ENCODE measurements at places on chromosomes 12 and 14.
A peak's percentile ranks its signal among the peaks of the same experiment; 100 is the strongest.

DNA sequence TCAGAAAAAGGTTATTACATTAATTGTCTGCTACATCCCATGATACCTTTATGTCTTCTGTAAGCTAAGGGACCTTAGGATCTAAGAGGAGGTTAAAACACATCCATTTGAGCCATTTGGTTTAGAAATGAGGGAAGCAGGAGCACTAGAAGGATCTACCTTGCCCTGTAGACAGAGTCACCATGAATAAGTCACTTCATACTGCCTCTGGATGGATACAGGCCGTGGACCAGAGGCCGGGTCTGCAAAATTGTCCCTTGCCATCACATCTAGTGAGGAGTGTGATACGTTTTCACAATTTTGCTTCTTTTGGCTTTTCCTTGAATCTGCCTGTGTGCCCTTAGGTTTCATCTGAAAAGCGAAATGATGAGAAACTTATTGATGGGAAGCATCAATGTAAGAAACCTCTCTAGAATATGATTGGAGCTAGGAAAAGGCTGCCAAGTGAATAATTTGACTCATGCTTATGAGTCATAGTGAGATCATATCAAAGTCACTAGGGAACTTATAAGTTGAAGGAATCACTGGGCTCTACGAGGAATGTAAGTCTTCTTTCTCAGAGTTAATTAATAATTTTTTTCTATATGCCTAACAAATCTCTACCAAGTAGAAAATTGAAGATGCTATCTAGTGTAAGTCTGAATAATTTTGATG lies 10.8 kb downstream of the GLRX5 start:
- no peak for DNase-seq

DNA sequence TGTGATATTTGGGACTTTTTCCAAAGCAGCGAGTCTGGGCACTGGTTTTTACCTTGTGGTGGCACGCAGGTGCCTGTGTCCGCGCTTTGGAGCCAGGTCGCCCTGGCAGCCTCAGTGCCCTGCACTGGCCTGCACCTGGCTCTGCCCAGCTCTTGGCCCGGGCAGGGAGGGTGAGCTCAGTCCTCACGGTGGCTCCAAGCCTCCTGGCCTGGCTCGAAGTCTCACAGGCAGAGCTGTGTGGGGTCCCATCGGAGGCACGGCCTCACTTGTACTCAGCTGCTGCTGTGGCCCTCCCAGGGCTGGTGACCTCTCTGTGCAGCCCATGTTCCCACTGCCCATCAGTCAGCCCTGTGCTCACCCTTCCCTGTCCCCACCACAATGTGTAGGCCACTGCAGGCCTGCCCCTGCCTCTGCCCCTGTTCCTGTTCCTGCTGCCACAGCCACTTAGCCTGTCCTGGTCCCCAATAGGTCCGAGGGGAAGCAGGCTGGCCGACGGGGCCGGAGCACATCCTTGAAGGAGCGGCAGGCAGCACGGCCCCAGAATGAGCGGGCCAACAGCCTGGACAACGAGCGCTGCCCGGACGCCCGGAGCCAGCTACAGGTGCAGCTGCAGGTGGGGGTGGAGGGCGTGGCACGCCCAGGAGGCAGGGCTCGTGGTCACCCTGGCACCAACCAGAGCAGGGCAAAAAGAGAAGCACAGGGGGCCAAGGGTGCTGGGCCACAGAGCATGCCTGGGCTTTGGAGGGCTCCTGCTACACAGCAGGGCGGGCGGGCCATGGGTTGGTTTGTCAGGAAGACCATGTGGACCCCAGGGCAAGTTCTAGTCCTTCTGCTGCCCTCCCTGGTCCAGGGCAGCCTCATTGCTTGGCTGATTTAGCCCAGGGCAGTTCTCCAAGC lies 16.6 kb upstream of the TEX22 start:
- DNase-seq, result no peak

GRCh38 chr14:27067961-27068360 lies 470.1 kb upstream of the NOVA1 start:
- no peak for DNase-seq

DNA sequence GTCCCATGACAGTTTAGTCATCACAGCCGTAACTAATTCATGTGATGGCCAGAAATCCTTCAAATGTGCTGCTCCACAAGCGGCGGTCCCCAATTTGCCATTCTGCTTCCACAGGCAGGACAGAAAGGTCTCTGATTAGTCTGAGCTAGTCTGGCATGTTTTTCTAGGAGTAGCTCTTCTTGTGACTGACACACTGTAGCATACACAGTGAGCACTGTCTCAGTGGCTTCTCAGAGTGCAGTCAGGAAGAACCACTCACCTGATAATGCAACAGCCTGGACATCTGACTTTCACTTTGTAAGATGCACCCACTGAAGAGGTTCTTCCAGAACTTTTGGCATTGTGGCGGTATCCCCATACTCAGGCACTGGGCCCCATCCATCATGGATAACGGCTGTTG lies 1266.2 kb downstream of the TMEM121 start:
- no peak for DNase-seq

- no peak for DNase-seq
Measured at GRCh38 chr14:85533023-85533860, 3.3 kb downstream of the FLRT2 start.

- DNase-seq, result no peak
Measured at GRCh38 chr12:41055875-41056577, 132.1 kb upstream of the PDZRN4 start.

GRCh38 chr12:131279281-131279921 lies 325.7 kb downstream of the ADGRD1 start:
- DNase-seq, result no peak

- DNase-seq, result no peak
Measured at GRCh38 chr12:105466231-105466900, 135.9 kb downstream of the C12orf75 start.

DNA sequence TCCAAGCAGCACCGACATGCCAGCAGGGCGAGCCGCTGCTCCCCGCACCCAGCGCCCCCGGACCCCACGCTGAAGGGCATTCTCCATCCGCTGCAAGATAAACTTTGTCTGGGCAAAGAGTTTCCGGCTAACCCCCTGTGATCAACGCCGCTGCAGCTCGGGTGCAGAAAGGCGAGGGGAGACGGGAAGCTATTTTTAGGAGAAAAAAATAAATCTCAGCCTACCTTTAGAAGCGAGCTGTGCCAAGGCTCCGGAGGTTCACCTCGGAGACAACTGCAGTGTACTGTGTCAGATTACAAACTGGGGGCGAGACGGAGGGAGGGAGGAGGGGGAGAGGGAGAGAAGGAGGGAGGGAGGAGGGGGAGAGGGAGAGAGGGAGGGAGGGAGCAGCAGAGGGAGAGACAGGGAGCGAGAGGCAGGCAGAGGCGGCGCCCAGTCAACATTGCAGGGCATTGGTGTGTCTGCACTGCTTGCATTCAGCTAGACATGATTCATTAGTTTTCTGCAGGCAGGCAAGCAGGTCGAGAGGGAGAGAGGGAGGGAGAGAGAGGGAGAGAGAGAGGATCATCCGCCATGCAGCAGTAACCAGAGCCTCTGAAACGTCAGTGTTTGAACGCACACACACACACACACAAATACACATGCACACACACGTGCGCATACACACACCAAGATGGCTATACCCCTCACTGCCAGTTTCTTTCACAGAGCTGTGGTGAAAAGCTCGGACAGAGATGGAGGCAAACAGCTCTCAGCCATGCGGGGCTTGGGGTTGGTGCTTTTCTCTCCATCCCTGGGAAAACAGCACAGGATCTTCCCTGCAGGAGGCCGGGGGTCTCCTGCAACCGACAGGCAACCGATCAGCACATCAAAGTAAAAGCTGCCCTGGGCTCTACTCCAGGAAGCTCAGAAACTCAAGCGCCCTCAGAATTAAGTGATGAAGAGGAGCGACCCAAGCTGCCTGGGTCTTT lies at the start of gene RIMBP2:
Gene RIMBP2 (minus strand): TSS at position 302 of the 971 bp plus-strand sequence. CDS start 237,286 bp downstream, outside the sequence.
- no peak for DNase-seq

DNA sequence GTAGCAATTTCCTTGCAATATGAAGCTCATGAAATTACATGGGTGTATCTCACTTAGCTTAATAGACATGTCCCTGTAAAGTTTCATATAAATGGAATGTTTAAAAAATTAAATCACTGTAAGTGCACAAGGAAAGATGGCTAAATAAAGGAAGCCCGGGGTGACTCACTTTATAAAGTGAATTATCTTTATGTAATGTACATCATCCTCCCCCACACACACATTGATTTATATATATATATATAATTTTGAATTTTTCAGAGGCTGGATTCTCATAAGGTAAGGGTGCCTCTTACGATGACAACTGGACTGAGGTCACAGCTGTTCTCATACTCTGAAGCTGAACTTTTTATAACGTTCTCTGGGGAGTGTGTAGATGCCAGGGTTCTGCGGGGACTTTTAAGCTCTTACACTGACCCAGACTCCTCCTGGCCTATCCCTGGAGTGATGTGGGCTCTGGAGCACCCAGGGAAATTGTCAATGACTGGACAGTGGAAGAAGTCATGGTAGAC lies 108.7 kb upstream of the HIF1A start:
- no peak for DNase-seq

GRCh38 chr12:84842406-84843013 lies 70.1 kb downstream of the SLC6A15 start:
- peak; percentile 21 for DNase-seq

GRCh38 chr14:73757381-73757780 lies 43.2 kb upstream of the PNMA1 start:
- DNase-seq, result no peak

GRCh38 chr14:25032092-25032784 lies 17.7 kb downstream of the STXBP6 start:
- DNase-seq, result no peak

DNA sequence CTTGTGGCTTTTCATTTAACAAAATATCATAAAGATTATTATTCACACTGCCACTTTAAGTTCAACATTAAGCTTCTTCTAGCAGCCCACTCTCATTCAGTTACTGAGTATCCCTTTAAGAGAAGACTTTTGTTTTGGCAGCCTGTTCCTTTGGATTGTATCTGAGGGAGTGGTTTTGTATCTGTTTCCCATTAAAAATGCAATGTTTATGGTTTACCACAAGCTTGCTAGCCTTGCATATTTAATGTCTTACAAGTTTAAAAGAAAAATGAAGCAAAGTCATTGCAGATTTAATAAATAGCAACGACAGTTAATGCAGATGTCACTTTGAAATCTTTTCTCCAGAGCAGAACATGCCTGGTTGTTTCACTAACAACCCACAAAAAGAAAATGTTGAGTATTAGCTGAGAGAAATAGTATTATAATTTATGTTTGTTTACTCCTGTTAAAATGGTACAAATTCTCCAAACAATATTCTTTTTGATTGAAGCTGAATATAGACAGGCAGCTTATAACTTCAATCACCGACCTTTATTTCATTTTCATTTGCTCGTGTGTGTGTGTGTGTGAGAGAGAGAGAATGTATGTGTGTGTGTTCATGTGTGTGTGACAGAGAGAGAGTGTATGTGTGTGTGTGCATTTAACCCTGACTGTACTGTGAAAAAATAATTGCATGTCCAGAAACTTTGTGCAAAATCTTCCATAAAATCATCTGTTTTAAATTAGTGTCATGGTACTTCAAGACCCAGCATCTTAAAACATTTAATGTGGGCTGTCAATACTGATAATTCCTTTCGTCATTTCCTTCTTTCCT lies 1.8 kb downstream of the DCN start:
- DNase-seq, result no peak

- no peak for DNase-seq
Measured at GRCh38 chr12:68761901-68762630, 16.1 kb downstream of the SLC35E3 start.

DNA sequence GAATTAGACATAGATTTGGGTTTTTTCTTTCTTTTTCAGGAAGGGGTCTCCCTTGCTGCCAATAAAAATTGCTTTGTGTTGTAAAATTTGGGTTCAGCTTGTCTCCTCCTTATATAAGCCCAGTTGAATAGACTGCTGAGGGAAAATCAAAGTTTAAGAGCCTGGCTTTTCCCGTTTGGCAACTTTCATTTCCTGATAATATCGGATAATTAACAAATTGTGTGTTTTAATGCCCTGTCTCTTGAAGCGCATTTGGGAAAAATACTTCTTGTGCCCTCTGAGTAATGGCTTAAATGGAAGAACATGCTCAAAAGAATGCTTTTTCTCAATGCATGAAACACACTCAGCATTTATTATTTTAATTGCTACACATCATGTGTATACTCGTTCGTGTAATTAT lies 198.0 kb upstream of the DCN start:
- DNase-seq, result no peak

DNA sequence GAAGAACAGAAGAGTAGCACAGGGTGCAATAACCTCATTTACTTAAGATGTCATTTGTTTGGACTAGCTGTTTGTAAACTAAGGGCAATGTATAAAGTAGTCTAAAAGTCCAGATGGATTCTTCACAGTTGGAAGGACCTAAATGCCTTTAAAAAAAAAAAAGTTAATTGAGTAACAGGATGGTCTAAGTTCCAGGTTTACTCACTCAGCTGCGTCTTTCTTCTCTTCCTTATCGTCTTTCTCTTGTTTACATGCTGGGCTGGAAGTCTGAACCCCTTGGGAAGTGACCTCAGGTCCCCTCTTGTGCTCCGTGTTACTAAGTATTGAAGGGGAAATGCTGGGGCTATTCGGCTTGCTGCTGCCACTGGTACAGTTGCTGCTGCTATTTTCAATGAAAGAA lies 82.5 kb downstream of the SH2B3 start:
- no peak for DNase-seq

DNA sequence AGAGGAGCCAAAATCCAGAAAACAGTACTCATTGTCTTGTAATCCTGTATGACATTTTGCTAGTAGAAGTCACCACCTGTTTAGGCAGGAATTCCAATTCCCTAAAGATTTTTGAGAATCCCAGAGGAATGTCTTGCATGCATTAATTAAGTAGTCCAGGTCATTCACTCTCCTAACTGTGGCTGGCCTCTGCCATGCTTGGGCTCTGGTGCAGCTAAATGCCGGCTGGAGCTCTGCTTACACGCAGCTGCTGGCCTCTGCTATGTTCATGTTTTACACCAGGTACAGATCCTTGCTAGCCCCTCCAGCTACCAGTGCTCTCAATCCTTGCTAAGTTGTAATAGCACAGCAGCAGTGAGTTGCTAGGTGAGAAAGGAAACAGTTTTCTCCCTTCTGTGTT lies 16.3 kb upstream of the HIF1A start:
- DNase-seq, result no peak

GRCh38 chr12:124040291-124040690 lies 67.3 kb downstream of the ZNF664 start:
- DNase-seq, result no peak

GRCh38 chr12:122876731-122877130 lies 19.2 kb downstream of the VPS37B start:
- DNase-seq, result no peak

GRCh38 chr12:127519779-127520178 lies 747.2 kb upstream of the TMEM132C start:
- DNase-seq, result no peak
